ENCODE measurements at places on chromosomes 16 and 17.

GRCh38 chr17:33686171-33686570 lies 393.1 kb upstream of the ASIC2 start:
- peak; percentile 32 for DNase-seq

DNA sequence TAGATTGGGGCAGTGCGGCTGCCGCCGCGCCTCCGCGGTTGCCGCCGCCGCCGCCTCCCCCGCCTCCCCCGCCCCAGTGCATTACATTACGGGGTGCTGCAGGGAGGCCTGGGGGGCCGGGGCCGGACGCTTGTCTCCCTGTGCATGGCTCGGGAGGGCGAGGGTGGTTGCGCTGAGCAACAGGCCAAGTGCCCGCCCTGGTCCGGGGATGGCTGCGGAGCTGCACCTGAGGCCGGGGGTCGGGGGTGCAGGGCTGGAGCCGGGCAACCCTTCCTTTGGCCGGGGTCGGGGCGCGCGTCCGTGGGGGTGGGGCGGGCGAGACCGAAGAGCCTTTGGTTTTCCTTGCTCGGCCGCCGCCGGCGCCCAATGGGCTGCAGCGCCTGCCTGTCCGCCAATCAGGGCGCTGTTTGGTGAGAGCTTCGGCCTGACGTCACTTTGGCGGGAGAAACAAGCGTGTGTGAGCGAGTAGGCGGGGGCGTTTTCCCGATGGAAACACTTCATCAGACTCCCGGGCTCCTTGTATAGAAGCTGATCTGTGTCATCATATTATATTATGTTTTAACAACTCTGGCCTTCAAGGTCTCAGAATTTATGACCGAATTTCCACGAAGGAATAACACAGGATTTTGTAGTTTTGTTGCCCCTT lies 941 bp upstream of the FBXL20 start:
- peak; percentile 87 for DNase-seq

DNA sequence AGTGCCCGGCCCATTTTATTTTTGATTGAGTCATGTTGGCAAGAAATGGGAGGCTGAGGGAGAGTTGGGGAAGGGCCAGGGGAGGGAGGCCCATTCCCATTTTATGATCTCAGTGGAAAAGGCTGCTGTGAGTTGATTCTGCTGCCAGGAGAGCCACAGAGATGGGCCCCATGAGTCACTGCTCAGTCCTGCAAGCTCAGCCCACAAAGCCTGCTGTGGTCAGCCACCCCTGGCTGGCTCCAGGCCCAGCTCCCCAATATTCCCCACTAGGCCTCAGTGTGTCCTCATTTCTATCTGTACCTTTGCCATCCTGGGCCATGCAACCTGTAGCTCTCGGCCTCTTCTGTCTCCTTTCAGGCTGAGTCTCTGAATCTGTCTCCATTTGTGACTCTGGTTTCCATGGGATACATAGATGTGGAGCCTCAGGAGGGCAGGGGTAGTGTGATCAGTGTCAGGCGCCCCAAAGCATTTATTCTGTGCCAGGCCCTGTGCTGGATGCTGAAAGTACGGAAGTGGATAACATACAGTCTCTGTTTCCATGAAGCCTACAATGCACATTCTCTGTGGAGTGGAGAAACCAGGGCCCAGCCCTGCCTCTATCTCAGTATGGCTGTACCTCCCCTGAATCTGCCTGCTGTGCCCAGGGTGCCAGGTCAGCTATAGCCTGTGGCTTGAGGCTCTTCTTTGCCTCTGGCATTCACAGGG lies 1.9 kb upstream of the PLEKHG4 start:
- peak; percentile 21 for DNase-seq

- DNase-seq = no peak
Measured at GRCh38 chr17:5707482-5707881, 123.2 kb upstream of the NLRP1 start.

Measured in COLO829 (cell line).